ENCODE measurements at places on chromosomes 3 and 15.

DNA sequence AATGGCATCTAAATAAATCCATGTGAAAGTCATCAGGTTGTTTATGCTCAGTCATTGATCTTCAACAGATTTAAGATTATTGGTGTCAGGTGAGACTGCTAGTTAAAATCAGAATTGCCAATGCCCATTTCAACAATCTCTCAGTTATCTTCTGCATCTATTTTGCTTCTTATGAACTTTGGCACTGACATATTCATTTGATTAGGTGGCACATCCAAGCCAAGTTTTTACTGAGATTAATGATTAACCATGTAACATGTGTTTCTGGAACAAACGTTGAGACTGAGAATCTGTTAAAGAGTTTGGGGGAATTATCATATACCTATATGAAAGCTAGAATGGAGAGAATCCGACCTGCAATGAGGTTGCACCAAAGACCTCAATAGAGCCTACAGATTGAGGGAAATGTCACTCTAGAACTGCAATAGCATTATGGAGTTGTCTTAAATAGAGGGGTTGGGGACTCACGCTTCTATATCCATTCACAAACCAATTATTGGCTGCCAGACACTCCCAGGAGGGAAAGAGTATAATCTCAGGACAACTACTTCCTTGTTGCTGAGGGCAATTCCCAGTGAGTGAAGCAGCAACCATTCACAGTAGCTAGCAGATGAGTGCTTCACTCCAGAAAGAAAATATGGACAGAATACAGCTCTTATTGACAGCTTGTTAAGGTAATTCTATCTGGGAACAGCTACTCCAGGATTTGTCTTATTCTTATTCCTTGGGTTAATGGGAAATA, 891.3 kb downstream of the SQOR start:
- DNase-seq, result no peak

GRCh38 chr3:11924518-11924917, 77.8 kb upstream of the TAMM41 start:
- no peak for DNase-seq

DNA sequence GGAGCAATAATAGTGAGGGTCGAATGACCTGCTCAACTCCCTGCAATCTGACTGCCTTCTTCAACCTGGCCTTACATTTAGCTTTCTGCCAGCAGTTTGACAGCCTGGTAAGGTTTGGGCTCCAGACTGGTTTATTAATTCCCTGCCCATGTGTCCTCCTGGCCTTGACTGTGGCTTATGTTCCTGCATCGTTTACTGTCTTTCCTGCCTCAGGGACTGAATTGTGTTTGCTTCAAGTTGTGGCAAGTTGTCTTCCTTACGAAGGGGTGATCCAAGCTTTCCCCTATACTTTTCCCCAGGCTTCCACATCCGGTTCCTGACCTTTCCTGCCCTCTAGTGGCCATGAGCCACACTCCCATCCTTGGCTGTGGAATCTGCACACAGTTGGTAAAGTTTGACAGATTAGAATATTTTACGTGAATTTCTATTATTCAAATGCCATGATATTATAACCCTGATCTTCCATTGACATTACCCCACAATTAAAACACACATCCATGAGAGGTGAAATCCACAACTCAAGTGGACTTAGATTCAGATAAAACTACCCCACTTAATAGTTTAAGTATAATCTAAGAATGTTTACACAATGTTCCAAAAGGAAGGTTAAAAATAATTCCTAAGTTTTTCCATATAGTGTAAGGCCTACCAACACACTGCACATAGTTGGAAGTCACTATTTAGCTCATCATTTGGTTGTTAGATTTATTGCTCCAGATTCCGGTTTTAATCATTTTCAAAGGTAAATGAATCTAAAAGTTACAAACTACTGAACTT, 95.7 kb downstream of the NEDD4 start:
- peak; percentile 55 for DNase-seq

- DNase-seq, result peak; percentile 26
These were observed 89.5 kb downstream of the SUCNR1 start for GRCh38 chr3:151962912-151963311.

GRCh38 chr3:16802389-16802788, 82.4 kb upstream of the PLCL2 start:
- DNase-seq, result peak; percentile 10

DNA sequence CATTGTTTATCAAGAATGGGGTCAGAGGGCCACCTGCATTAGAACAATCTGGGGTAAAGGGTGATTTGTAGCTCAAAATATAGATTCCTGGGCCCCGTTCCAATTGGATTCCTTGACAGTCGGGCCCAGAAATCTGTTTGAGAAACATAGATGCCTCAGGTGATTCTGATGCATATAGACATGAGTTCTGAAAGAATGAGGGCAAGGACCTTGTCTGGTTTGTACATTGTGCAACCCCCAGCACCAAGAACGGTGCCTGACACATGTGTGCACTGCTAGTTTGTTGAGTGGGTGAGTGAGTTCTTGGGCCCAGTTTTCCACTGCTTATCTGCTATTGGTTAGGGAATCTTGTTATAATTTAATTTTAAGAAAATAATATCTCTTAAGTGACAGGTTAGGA, 16.6 kb downstream of the CRYBG3 start:
- DNase-seq, result no peak

DNA sequence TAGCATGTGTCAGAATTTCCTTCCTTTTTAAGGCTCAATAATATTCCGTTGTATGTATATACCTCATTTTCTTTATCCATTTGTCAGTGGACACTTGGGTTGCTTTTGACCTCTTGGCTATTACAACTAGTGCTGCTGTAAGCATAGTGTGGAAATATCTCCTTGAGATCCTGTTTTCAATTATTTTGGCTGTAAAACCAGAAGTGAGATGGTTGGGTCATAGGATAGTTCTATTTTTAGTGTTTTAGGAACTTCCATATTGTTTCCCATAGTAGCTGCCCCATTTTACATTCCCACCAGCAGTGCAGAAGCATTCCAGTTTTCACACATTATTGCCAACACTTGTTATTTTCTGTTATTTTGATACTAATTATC, 70.4 kb upstream of the C15orf39 start:
- DNase-seq, result no peak
